ENCODE measurements at places on chromosomes 6 and 20.

DNA sequence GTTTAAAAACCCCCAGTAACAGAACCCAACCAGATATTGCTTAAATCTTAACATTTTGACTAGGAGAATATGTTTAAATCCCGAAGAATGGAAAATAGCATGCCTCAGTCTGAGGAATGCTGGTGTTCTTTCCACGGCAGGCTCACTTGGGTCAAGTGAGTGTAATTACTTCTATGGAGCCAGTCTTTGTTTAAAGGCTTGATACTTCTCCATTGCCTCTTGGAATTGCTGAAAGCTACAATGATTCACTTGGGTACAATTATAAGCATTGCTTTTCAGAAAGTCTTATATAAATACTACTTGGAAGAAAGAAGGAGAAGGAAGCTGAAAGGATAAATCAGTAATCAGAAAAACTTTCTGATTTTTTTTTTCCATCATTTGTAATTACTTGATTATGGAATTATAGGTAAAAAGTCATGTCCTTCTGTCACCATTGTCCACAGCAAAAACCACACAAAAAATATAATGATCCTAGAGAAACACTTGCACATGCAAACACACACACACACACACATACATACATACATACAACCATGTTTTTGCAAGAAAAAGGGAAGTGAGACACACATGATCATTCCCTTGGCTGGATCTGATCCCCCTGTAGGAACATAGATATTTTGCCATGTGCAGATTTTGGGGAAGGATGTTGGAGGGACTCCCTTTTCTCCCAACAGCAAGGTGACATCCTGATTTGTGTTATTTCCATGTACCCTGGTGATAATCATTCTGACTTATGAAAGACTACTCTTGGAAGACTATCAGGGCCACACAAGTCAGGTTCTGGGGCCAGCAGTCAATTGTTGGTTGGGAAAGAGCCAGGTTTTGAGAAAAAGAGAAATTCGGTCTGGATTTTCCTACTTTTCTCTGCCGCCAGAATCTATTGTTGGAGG is 396.0 kb upstream of the BTBD3 start:
- DNase-seq: no peak

- no peak for DNase-seq
These were observed 142.8 kb downstream of the CFAP61 start for GRCh38 chr20:20195021-20195705.

GRCh38 chr6:108254433-108255410 is 6.1 kb downstream of the SNX3 start:
- DNase-seq: no peak

GRCh38 chr6:158399040-158399700 is 86.9 kb downstream of the TULP4 start:
- no peak for DNase-seq

GRCh38 chr20:1890469-1891262 is 4.5 kb upstream of the SIRPA start:
- DNase-seq: no peak

Data from NCI-H1105 treated with DMSO at 0.1 percent for 48 hours (cell line).